A549 treated with CORT108297 at 1 μM for 4 hours (cell line): ENCODE measurements at places on chromosomes 7 and 10. TPM values are rescaled to one million over a fixed set of nuclear protein-coding genes. Genes with fewer than 3 reads are reported as not detected.

The PNLIPRP2 gene
- total RNA-seq: 0.11 TPM in 1 of 5 replicates, not detected in the others

The EPO gene
- not detected in 5 replicates for total RNA-seq

The KCND2 gene
- not detected in 5 replicates for total RNA-seq

The SLC35B4 gene
- 27.9 to 40.2 TPM (median 34.9 TPM) in 5 replicates for total RNA-seq

The SPDYE11 gene
- not detected in 5 replicates for total RNA-seq

The OGDHL gene
- total RNA-seq: 0.10 to 0.32 TPM (median 0.23 TPM) in 5 replicates

The AGBL3 gene
- 0.93 to 1.1 TPM (median 1.0 TPM) in 5 replicates for total RNA-seq

The ZCWPW1 gene
- total RNA-seq: 1.1 to 1.6 TPM (median 1.3 TPM) in 5 replicates

The IDI2 gene
- total RNA-seq: 0.06 TPM in 1 of 5 replicates, not detected in the others

The SLC35G1 gene
- total RNA-seq: 8.8 to 10.3 TPM (median 9.1 TPM) in 5 replicates

The CYP2C8 gene
- not detected in 5 replicates for total RNA-seq

The AUTS2 gene
- 2.9 to 4.3 TPM (median 3.8 TPM) in 5 replicates for total RNA-seq

The TMEM196 gene
- total RNA-seq: not detected in 5 replicates

The SLC13A1 gene
- total RNA-seq: not detected in 5 replicates

The MYL10 gene
- total RNA-seq: not detected in 5 replicates
